GM23248 (cell line): ENCODE measurements at places on chromosomes 7 and 10. TPM values are rescaled to one million over a fixed set of nuclear protein-coding genes. Genes with fewer than 3 reads are reported as not detected.
A peak's percentile ranks its signal among the peaks of the same experiment; 100 is the strongest.

GRCh38 chr10:128438417-128439063, 312.3 kb upstream of the MKI67 start:
- H3K4me1 ChIP-seq, result no peaks in the 10 kb centered on the region
- H3K4me3 ChIP-seq, result no peak overlapping the region
- H3K27me3 ChIP-seq, result no peaks in the 10 kb centered on the region
- no peak for DNase-seq

- no peaks in the 10 kb centered on the region for H3K36me3 ChIP-seq
- H3K27me3 ChIP-seq, result no peaks in the 10 kb centered on the region
- H3K4me1 ChIP-seq, result peaks cover 15% of the 10 kb centered on the region
- DNase-seq, result no peak
- no peak overlapping the region for H3K27ac ChIP-seq
- no peak overlapping the region for H3K4me3 ChIP-seq
Observed at GRCh38 chr7:85133560-85133959, 53.3 kb downstream of the SEMA3D start.

GRCh38 chr7:73829505-73829904, 1.3 kb upstream of the CLDN4 start:
- H3K4me1 ChIP-seq, result no peaks in the 10 kb centered on the region
- no peak overlapping the region for H3K4me3 ChIP-seq
- H3K36me3 ChIP-seq, result no peaks in the 10 kb centered on the region
- no peak for DNase-seq
- H3K27me3 ChIP-seq, result no peaks in the 10 kb centered on the region
- H3K27ac ChIP-seq, result no peak overlapping the region

GRCh38 chr10:108090476-108091215, 926.1 kb upstream of the SORCS1 start:
- no peak overlapping the region for H3K27ac ChIP-seq
- H3K36me3 ChIP-seq, result no peaks in the 10 kb centered on the region
- H3K4me1 ChIP-seq, result no peaks in the 10 kb centered on the region
- DNase-seq, result peak; percentile 22

DNA sequence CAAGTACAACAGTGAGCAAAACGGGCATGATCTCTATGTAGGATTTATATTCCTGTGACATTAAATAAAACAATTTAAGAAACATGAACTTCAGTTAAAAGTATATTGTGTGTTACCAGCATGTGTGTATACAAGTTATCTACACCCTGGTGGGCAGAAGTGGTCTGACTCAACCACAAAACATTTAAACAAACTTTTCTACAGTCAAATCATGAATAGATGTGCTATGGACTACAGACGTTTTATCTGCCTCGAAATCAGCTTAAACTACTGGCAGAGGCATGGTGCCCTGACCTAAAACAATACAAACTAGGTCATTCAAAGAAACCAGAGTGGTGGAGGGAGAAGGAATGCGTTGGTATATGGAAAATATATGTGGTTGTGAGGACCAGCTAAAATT, 3.6 kb downstream of the ARL3 start:
- peaks cover 37% of the 10 kb centered on the region for H3K4me1 ChIP-seq
- H3K27me3 ChIP-seq, result no peaks in the 10 kb centered on the region
- peak; percentile 79 for DNase-seq
- H3K4me3 ChIP-seq, result 0 out of 2 replicates have a peak overlapping the region, but pooled peaks have one; percentile 46

The LLCFC1 gene
- not detected in 2 replicates for polyA plus RNA-seq

DNA sequence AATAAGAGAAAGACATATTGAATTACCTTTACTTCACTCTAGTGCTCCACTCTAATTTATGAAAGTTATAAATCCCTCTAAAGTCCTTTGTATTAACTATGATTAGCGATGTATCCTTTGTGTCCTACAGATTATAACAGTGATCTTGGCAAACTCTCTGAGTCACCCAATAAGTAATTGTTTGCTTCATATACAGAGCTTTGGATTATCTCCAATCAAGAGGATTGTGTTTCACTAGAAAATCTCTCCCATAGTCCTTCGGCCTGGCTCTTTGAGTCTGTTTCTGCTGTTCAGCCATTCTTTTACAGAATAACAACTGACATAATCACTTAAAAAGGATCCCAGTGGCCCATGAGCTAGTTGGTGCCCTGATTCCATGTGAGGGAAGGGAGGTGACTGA, 9.5 kb downstream of the LMOD2 start:
- DNase-seq, result no peak
- peaks cover 8% of the 10 kb centered on the region for H3K27me3 ChIP-seq
- no peaks in the 10 kb centered on the region for H3K36me3 ChIP-seq
